NCI-H2227 treated with DMSO at 0.1 percent for 48 hours (cell line): ENCODE measurements at places on chromosomes 6 and 20.

GRCh38 chr20:59469267-59470252, 134.8 kb upstream of the PHACTR3 start:
- DNase-seq, result no peak

- DNase-seq, result no peak
These were observed 606 bp downstream of the ID4 start for GRCh38 chr6:19837511-19838441.

DNA sequence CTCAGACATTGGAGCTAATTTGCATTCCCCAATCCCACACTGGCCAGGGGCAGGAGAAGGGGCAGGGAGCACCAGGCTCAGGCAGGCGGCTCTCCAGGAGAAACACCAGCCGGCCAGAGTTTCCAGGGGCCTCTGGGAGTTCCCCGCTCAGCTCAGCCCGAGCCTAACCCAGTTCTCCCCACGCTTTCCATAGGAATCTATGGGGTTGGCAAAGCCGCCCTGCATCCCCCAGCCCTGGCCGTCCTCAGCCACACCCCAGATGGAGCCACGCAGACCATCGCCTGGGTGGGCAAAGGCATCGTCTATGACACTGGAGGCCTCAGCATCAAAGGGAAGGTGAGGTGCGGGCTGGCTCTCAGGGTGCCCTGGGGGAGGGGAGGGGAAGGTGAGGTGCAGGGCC, 8.2 kb downstream of the NPEPL1 start:
- no peak for DNase-seq

- no peak for DNase-seq
These were observed 6.8 kb downstream of the NCR2 start for GRCh38 chr6:41342241-41342640.

DNA sequence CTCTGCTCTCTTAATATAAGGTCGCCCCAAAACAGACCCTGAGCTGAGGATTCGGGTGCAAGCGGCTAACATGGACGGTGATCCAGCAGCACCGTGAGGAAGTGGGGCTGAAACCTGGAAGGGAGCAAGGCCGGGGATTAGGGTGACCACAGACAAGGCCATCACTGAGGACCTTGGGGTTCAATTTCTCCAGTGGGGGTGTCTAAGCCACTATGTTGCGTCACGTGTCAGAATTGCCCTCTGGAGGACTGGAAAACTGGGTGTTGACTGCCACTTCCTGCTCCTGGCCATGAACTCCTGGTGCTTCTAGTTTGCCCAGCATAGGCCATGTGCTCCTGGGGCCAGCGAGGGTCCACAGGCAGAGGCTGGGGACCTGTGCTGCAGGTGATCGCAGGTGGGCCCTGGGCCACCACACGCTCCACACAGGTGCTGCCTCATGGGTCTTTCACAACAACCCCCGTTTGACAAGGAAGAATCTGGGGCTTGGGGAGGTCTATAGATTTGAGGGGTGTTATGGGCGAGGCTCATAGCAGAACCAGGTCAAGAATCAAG, 101.9 kb downstream of the CDH26 start:
- DNase-seq, result no peak

DNA sequence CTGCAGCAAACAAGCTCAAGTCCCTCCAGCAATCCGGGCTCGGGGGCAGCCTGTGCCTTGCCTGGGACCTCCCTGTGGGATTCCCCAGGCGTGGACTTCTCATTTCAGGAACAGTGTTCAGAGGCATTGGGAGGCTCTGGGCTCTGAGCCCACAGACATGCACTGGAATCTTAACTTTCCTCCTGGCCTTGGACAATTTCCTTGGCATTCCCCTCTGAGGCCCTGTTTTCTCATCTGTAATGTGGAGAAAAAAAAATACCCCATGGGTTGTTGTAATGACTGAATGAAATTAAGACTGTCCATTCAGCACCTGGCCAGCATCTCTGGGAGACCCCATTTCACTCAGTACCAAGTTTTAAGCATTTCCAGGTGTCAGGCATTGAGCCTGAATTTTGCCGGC, 17.6 kb downstream of the BPIFB4 start:
- no peak for DNase-seq

GRCh38 chr6:42877695-42878094, 1.7 kb upstream of the RPL7L1 start:
- DNase-seq, result no peak

DNA sequence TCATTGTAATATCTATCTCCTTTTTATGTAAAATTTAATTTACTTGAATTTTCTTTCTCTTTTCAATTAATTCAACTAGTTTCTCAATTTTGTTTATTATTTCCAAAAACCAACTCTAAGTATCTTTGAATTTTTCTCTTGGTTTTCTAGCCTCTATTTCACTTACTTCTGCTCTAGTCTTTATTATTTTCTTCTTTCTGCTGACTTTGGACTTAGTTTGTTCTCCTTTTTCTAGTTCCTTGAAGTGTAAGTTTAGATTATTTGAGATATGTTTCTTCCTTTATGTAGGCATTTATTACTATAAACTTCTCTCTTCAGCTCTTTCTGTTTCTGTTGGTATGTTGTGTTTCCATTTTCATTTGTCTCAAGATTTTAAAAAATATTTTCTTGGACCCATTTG, 70.8 kb downstream of the TNFAIP3 start:
- no peak for DNase-seq

DNA sequence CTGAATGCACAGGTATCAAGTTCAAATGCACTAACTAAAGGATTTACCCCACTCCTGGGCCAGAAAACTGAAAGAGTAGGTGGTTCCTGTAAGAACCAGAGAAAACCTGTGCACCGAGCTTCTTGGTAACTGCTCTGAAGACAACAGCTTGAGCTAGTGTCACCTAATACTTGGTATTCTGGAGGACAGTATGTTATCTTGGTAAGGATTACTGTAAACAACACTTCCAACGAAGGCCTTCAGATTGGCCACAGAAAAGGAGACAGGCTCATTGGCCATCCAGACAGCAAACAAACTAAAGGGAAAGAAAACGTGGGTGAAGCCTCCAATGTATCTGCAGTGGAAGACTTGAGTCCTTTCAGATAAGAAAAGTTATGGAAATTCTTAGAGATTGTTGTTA, 61.5 kb downstream of the GMPR start:
- no peak for DNase-seq

DNA sequence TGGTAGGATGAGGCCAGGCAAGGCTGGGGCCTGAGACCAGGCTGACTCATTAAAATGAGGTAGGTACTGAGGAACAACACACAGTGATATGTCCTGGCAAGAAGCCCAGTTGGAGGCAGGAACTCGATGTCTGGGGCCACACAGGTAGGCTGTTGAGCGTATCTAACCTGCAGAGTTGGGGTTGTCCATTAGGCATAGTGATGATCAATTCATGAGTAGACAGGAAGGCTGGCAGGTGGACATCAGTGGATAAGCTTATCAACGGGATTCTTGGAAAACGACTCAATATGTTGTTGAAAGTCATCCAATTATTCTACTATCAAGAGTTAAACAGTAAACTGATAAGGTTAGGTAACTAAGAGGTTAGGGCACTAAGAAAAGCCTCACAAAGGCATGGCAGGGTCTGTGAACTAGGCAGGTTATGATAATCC, 193.2 kb upstream of the COL21A1 start:
- DNase-seq, result no peak

GRCh38 chr20:15026759-15027158, 689.3 kb upstream of the FLRT3 start:
- no peak for DNase-seq

DNA sequence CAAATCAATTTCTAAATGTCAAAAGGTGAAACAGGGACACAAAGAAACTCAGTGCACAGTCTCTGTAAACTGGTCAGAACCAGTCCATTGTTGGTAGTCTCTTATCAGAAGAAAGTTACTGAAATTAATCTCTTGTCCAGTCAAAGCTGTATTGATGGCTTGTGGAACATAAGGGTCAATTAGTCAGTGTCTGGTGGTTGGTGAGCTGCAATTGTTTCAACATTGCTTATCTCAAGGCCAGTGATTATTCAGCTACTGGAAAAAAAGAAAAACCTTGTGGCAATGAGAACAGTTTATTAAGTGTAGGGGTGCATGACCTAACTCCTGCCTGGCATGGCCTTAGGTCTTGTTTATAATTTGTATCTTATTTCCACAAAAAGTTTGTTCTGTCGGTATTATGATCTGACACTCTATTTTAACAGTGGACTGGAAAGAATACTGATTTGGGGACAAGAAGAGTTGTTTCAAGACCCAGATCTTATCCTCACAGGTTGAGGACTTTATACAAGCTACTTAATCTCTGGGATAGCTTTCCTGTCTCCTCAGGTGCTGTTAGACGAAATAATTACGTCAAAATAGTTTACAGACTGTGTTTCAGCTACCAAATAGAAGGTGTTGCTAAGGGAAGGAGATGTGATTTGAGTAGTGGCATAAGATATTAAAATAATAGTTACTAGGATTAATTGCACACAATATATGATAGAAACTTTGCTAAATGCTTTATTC, 520.0 kb upstream of the IRAK1BP1 start:
- no peak for DNase-seq

DNA sequence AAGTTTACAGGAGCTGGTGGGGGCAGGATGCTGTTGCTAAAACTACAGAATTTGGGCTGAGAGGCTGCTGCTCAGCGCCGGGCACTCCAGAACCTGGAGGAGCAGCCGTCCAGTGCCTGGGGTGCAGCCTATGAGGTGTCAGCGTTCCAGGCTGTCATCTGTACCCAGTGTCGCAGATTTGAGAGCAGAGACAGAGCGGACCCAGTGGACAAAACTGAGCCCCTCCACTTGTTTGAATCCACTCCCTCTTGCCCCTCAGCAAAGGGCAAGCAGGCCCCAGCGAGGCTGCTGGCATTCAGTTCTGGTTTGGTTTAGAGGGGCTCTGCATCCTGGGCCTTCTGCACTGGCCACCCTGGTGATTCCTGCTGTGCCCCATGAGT, 144.3 kb downstream of the TBC1D7 start:
- DNase-seq, result no peak

DNA sequence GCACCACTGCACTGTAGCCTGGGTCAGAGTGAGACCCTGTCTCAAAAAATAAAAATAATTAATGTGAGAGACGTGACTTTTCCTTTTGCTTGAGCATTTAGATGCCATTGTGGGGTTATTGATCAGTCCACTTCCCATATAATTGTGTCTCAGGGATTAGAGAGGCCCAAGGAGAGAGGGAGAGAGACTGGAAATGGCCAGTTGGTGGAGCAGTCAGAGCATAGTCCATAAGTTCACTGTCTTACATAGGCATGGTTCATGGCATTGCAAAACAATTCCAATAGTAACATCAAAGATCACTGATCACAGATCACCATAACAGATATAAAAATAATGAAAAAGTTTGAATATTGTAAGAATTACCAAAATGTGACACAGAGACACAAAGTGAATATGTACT, 15.2 kb upstream of the SDHAF4 start:
- DNase-seq, result no peak
